ENCODE measurements at places on chromosomes 7 and 10.

- no peak for DNase-seq
These were observed 3.8 kb downstream of the RARRES2 start for GRCh38 chr7:150337659-150338081.

- no peak for DNase-seq
These were observed 3.6 kb upstream of the GPR146 start for GRCh38 chr7:1040790-1041189.

DNA sequence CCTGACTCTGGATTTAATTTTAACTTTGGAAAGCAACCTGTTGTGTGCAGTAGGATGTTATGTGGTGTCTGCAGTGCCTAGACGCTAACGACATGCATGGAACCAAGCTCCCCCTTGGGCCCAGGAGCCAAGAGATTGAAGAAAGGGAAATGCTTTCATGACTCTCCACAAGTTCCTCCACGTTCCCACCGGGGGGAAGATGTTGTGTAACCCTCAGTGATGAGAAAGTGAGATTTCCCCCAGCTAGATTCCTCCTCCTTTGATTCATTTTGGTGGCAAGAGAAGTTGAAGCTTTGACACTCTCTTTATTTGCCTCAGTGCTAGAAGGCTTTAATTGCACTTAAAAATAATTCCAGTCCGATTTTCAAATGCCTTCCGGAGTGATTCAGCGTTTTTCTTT is 157.9 kb upstream of the INSYN2A start:
- DNase-seq, result no peak

DNA sequence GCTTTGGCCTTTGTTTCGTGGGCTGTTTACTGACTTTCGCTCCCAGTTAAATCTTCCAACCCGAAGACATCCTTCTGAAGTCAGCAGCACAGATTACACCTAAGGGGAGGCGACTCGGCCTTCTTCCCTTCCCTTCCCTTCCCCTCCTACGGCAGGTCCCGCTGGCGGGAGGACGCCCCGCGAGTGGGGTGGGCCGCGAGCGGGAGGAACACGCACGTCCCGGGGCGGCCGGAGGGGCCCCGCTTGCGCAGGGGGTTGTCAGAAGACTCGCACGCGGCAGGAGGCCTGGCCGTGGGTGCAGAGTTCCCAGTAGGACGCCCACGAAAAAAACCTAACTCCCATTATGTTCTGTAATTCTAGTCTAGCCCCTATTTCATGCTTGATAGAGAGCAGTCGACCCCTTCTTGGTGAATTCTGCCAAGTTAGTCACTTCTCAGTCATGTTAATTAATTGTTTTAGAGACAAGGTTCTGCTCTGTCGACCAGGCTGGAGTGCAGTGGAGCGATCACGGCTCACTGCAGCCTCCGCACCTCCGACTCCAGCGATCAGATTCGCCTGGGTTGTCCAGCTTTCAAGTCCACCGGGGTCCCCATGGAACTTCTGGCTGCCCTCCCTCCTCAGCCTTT is 19.2 kb upstream of the ZNF32 start:
- DNase-seq, result no peak

DNA sequence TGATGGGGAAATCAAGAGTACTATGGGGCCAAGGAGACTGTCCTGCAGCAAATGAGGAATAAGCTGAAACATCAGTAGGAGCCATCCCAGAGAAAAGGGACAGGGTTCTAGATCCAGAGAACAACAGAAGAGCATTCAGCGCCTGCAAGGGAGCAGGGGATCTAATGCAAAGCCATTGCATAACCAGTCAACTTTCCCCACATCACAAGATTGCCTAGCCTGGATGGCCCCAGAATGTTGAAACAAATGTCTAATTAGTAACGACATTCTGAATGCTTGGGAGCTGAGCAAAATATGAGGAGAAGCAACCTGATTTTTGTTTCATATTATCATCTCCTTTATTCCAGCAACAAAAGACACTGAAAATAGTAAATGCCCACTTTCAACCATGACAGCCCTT is 2.7 kb upstream of the MPP7 start:
- DNase-seq, result no peak

DNA sequence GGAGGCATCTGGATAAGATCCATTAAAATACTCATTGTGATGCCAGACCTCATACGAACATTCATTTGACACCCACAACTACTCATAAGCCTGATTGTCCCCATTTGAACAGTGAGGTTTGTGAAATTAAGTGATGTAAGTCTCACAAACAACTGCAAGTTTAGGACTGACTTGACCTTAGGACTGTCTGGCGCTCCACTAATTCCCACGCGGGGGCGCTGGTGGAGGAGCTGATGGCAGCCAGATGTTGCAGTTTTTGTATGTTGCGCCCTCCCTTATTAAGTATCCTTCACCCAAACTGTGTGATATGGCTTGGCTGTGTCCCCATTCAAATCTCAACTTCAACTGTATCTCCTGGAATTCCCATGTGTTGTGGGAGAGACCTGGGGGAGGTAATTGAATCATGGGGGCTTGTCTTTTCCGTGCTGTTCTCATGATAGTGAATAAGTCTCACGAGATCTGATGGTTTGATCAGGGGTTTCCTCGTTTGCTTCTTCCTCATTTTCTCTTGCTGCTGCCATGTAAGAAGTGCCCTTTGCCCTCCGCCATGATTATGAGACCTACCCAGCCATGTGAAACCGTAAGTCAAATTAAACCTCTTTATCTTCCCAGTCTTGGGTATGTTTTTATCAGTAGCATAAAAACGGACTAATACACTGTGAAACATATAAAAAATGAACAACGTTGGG is 20.3 kb upstream of the TIAL1 start:
- DNase-seq, result no peak

GRCh38 chr10:116490028-116490662 is 55.6 kb upstream of the PNLIP start:
- DNase-seq, result peak; percentile 34

DNA sequence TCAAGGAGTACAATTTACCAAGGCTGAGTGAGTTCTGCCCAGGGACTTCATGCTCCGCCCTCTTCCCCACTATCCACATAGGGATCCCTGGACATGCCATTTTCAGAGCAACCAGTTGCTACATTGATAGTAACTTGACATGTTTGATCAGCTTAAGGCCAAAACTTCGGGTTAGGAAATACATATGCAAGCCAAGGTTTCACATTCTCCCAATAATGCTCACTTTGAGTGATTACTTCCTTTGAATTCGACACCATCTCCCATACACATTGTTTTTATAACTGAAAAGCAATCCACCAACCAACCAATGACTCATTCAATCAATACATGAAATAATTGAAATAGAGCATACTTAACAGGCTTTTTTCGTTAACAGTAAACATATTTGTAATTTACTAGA is 137.9 kb downstream of the GLI3 start:
- DNase-seq, result no peak
